ENCODE measurements at places on chromosomes 11 and 22.

- no peak for DNase-seq
Measured at GRCh38 chr11:17719028-17719937, at the start of gene MYOD1. TSS of gene MYOD1 (plus strand) at chr11:17719571. CDS start at chr11:17719783, 212 bp downstream.

GRCh38 chr11:117022526-117022925, 75.7 kb downstream of the SIK3 start:
- DNase-seq = no peak

GRCh38 chr11:110455718-110456117, 26.0 kb downstream of the FDX1 start:
- DNase-seq = no peak

- no peak for DNase-seq
Measured at GRCh38 chr11:99419991-99420390, 399.2 kb downstream of the CNTN5 start.

DNA sequence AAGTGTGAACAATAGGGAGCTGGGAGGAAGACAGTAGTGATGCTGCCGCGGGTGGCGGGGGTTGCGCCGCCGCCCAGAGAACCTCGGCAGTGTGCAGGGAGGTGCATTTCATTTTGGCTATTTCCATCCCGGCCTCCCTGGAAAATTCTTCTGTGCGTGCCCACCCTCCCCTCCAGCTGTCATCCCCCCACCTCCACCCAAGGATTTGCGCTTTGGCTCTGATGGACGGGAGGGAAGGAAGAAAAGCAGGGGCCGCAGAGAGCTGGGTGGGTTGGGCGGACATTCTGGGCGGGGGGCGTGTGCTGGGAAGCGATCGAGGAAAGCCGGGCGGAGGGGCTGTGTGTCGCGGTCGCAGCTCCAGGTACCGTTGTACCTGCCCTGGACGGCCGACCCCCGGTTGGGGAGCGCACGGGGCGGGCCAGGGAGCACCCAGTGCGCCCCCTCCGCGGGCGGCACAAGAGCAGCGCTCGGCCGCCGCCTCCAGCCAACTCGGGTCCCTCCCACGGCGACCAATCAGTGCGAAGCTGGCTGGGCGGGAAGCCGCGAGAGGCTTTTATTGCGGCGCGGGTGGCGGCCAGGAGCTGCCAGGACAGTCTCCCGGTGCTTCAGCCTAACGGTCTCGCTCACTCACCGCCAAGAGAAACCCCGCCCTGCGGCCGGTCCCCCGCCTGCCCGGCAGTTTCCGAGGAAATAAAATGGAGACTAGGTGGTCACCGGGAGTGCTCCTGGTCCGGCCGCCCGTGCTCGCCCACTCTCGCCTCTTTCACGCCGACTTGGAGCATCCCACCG, 1.6 kb downstream of the NCAM1 start:
- DNase-seq = no peak

Data from activated CD8-positive, alpha-beta memory T cell treated with anti-CD3 and anti-CD28 coated beads for 48 hours (primary cell).